ENCODE measurements at places on chromosomes 7 and 10. TPM values are rescaled to one million over a fixed set of nuclear protein-coding genes. Genes with fewer than 3 reads are reported as not detected.

ZNF282 gene
- 20.8 TPM for total RNA-seq

HGF gene
- total RNA-seq: 42.7 TPM

GPR141 gene
- 3.1 TPM for total RNA-seq

RADIL gene
- total RNA-seq: 4.9 TPM

BAIAP2L1 gene
- total RNA-seq: 4.9 TPM

NCOA4 gene
- 258 TPM for total RNA-seq

HSPA14 gene
- 16.6 TPM for total RNA-seq

HOXA6 gene
- total RNA-seq: 8.4 TPM

LRGUK gene
- total RNA-seq: 2.5 TPM

HYAL4 gene
- not detected for total RNA-seq

NCF1 gene
- 0.37 TPM for total RNA-seq

TEX47 gene
- not detected for total RNA-seq

WNT8B gene
- total RNA-seq: 0.11 TPM

HIF1AN gene
- 14.4 TPM for total RNA-seq

IFIT3 gene
- total RNA-seq: 23.4 TPM

ADARB2 gene
- total RNA-seq: 0.26 TPM

MACC1 gene
- 7.1 TPM for total RNA-seq

HMX2 gene
- not detected for total RNA-seq

SP4 gene
- 18.4 TPM for total RNA-seq

GPR85 gene
- 15.3 TPM for total RNA-seq

PPP1R3A gene
- 4.4 TPM for total RNA-seq

ACTL6B gene
- total RNA-seq: 0.69 TPM
